ENCODE measurements at places on chromosomes 16 and 17.

GRCh38 chr16:57810197-57811031, 8.1 kb upstream of the KIFC3 start:
- peak; percentile 65 for DNase-seq

- DNase-seq, result no peak
These were observed 13.6 kb upstream of the TERF2 start for GRCh38 chr16:69399361-69399760.

DNA sequence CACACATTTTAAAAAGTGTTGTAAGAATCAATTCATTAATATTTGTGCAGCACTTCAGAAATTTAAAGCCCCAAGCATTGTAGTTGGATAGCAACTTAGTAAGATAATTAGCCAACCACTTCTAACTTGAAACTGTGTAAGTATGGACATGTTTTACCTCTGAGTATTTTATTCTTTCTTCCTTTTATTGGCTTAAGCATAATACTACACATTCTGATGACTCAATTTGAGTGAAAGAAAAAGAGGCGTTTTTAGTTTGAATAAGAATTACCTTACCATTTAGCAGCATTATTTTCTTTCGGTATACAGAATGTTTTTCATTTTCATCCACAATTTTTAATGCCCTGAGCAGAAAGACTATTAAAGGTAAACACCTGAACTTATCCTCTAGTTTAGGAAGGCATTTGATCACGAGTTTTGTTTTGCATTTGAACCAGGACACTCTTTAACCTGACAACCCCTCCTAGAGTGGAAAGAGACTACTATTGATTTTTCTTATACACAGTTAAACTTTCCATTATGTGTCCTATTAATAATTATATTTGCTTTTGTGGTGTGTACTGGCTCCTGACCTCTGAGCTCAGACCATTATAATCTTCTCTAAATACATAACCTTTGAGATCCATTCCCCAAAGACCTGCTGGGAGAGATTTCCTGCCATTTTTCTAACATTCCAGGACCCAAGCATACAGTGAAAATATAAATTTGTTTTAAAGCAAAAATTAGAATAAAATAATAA, 9.2 kb downstream of the NACA2 start:
- no peak for DNase-seq

DNA sequence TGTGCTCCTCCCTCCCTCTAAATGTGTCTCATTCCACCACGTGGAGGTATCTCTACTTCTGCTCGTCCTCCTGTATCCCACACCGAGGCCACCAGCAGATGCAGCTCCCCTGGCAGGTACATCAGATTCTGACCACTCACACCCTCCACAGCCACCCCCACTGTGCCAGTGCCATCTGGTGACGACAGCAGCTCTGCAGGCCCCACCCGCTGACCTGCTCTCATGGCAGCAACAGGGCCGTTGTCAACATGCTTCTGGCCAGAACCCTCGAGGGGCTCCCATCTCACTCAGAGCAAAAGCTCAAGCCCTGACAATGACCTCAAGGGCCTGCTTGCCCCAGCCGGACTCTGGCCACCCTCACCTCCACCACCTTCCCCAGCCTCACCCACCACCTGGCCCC, 93.4 kb downstream of the AMFR start:
- no peak for DNase-seq

DNA sequence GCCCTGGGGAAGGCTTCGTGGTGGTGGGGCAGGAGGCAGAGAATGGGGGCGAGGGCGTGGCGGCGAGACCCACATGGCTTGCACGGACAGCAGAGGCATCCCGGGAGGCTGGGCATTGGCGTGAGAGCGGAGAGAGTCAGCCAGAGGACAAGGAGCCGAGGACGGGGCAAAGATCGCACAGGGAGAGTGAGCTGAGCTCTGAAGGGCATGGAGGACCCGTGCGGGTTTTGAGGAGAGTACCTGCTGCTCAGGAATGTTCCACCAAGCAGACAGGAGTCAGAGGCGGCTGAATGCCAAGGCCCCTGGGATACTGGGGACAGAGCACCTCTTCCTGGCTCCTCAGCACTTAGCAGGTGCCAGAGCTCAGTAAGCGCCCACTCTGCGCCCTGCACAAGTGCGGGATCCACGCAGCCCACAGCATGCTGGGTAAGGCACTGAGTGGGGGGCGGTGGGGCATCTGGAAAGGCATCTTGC, 47.8 kb downstream of the ARHGAP27 start:
- no peak for DNase-seq

DNA sequence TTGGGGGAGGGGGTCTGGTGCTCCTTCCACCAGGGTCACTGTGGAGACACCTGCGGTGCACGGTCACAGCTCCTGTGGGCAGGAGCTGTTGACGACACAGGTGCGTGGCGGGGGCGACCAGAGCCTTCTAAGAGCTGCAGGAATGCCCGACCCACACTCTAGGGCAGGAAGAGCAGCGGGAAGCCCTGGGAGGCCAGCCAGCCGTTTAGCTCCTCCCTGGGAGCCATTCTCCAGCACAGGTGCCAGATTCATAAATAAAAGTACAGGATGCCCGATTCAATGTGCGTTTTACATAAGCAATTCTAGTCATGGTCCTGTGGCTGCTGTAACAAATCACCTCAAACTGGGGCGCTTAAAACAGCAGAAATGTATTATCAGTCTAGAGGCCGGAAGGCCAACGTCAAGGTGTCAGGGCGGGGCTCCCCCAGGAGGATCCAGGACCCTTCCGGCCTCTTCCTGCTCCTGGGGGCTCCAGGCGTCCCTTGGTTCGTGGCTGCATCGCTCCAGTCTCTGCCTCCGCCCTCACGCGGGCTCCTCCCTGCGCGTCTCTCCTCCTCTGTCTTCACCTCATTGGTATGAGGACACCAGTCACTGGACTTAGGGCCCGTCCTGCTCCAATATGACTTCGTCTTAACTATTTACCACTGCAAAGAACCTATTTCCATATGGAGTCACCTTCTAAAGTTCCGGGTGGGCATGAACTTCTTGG, 155.4 kb downstream of the FOXL1 start:
- DNase-seq, result no peak

- DNase-seq, result no peak
These were observed 18.5 kb upstream of the RHOT1 start for GRCh38 chr17:32123782-32124181.

GRCh38 chr16:58459344-58460218, 40.4 kb upstream of the NDRG4 start:
- no peak for DNase-seq

- no peak for DNase-seq
These were observed 124.8 kb downstream of the ABCC1 start for GRCh38 chr16:16073891-16074881.

DNA sequence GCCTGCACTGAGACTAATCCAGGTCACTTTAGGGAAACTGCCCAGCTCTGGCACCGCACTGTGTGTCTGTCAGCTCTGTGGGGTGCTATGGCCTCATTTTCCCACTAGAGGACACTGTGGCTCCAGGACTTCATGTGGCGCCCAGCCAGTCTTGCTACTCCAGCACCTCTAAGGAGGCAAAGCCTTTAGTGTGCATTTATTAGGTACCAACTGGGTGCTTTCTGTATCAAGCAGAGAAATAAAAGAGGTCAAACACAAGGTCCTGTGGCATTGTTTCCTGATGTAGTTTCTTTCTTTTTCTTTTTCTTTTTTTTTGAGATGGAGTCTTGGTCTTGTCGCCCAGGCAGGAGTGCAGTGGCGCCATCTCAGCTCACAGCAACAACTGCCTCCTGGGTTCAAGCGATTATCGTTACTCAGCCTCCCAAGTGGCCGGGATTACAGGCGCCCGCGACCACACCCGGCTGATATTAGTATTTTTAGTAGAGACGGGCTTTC, 12.5 kb upstream of the RHBDL3 start:
- DNase-seq, result peak; percentile 49

DNA sequence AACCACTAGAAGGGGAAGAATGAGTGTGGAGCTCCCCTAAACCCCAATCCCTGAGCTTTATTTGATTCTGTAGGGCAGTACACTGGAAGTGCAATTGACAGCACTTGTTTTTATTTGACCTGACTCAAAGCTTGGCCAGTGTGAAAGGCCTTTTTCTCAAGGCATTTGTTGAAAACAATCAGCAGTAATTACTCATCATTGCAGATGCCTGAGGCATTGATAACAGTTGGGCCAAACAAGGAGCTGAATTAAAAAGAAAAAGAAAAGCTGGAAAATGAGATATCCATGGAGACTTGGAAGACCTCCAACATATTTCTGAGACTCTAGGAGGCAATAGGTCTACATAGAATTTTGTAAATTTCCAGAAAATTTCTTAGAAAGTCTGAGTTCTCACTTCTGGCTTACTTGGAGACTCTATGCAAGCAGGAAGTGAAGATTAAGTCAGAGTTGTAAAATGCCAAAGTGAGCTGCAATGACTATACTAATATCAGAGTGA, 200.8 kb upstream of the KCNJ16 start:
- DNase-seq, result no peak

DNA sequence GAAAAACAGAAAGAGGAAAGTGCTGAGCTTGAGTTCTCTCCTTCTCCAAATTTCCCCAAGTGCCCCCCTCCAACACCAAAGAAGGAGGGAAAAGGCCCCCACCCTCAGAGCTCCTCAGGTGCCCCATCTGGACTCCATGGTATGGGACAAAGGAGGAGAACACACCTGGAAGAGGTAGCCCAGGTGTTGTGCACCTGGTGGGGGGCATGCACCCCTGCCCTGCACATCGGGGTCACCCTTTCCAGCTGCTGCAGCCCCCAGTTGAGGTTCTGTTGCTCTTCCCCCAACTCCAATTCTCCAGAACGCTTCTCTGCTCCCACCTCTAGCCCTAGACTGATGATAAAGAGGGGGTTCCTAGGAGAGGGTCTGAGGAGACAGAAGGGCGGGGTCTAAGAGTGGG, 3.0 kb upstream of the COL1A1 start:
- DNase-seq, result no peak

DNA sequence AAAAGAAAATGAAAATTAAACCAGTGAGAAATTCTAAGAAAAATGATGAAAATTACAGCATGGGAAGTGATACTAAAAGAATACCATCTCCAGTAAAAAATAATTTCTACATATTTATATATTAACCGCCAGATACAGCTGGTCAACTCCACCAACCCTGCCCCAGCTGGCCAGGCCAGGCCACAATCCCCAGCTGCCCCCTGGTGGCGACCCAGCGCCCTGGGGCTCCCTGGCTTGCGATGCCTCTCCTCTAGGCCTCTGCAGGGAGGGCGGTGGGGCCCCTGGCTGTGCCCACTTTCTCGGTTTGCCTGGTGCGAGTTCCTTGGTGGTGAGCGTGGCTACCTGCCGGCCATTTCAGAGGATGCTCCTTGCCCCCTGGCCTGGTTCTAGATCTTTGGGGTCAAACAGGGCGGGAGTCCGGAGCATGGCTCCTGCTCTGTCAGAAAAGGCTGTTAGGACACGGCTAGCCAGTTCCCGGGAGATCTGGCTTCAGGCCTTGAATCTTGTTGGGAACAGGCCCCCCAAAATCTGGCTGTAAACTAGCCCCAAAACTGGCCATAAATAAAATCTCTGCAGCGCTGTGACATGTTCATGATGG, 14.5 kb downstream of the GLIS2 start:
- DNase-seq, result peak; percentile 74

DNA sequence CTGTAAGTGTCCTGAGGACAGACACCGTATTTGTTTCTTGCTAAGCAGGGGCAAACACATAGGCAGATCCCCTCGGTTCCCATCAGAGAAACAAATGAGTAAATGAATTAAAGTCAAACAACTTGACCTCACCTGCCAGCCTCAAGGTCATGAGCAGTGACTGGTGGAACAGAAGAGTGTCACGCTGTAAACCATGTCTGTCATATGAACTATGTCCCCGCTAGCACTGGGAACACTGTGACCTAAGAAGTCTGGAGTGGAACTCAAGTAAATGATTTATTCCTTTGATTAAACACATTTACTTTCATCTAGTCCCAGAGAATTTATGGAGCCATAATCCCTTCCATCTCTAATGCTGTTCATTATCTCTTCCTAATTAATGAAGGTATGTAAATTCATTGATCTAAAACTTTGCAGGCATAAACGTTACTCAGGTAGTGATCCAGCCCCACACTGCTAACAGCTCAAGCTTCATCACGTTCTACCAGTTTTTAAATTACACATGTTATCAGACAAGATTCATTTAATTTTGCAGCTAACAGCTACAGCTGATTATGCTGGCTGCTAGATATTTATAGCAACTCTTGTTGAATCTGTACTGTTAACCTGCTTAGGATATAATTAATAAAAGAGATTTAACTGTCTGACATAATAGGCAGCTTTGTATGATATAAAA, 38.7 kb downstream of the CPPED1 start:
- no peak for DNase-seq

DNA sequence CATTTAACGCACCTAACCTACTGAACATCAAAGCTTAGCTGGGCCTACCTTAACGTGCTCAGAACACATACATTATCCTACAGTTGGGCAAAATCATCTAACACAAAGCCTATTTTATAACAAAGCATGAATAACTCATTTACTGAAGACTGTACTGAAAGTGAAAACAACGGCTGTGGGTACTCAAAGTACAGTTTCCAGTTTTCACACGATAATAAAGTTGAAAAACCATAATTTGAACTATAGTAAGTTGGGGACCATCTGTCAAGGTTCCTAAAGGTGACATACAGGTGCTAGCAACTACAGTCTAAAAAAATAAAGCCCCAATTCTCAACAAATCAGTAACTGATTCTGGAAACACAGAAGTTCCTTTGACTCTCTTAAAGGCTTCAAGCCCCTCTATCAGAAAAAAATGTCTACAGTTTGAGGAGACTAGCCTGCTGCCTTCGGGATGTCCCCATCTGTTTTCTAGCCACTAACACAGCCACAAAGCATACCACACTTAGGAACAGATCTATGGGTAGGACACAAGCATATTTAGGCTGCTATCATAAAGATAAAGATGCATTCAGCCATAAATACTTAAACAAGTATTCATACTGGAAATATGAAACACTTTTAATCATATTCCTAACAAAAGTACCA, 71.3 kb downstream of the KANSL1 start:
- no peak for DNase-seq

DNA sequence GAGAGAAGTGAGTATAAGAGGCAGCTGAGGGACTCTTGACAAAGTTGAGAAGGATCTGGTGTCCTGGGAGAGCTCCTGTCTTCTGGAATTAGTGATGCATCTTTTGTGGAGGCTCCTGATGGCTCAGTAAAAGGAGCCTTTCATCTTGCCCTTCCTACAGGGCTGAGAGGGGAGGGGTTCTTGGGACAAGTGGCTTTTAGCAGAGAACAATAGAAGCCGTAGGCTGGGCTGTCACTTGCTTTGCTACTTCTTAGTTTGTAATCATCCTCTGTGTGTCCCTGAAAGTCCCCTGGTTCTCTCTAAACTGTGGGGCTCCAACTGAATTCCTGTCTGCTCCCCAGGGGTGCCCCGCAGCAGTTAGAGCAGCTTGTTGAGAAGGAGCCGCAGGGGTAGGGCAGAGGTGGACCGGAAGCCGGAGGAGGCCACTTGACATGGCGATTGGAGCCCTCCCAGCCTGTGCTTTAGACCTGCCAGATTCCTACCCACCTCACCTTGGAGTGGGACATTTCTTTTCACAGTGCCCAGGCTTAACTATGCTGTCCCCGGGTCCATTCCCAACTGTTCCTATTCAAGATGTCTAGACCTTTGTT, 85.1 kb downstream of the PRKCA start:
- no peak for DNase-seq

- DNase-seq, result no peak
These were observed 1.4 kb upstream of the CA4 start for GRCh38 chr17:60148373-60148772.

Data from T-helper 9 cell (primary cell).